ENCODE measurements at places on chromosomes 7 and 10. TPM values are rescaled to one million over a fixed set of nuclear protein-coding genes. Genes with fewer than 3 reads are reported as not detected.

DNA sequence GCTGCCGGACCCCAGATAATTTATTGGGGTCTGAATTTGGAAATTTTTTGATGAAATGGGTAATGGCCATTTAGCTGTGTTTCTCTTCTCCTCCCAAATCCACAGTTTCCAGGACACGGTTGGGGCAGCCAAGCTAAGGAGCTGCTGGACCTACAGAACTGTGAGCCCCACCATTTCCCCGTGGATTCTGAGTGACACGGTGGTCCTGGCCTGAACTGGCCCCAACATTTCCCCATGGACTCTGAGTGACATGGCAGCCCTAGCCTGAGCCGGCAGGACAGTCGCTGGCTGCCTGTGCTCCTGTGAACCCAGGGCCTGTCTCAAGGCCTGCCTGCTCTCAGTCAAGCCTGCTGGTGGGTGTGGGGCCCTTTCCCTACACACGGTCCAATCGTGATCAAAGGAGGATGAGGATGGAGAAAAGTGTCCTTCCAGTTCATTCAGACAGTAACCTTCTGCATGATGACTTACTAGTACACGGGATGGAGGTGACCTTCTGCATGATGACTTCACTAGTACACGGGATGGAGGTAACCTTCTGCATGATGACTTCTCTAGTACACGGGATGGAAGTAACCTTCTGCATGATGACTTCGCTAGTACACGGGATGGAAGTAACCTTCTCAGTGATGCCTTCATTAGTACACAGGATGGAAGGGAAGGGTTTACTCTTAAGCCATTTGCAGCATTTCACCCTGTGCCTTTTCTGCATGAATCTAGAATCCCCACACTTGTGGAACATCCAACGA is 359.9 kb downstream of the GLRX3 start:
- DNase-seq = no peak

DNA sequence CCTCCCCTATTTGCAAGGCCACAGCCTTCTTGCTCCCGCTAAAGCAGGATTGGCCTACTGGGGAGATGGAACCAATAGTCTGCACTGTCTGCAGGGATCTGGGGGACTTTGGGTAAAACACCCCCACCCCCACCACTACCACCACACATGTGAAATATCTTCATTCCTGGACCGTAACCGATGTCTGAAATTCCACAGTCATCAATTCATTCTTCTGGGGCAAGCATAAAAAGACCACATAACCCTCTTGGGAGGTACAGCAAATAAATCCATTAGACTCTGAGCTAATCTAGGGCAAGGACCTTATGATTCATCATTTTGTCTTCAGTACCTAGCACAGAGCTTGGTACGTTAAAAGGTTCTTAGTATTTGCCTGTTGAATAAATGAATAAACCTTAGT is 307.8 kb downstream of the GPAM start:
- no peak for DNase-seq

- DNase-seq = no peak
Observed at GRCh38 chr7:158827411-158828132, 1.7 kb downstream of the ESYT2 start.

DNA sequence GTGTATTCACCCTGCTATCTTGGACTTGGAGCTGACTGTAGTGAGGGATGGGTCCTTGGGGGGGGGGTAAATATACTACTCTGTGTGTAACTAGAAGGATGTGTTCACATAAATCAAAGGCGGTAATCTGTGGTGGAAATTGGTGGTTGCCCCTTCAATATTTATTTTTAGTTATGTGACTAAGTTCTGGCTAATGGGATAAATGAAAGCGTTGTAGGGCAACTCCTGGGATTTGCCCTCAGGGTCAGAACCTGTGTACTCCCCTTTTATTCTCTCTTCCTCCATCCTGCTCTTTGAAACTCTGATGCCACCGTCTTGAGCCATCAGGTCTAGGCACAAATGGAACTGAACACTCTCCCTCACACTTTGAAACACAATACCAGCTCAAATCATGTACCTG is 24.3 kb upstream of the ST7 start:
- no peak for DNase-seq

- no peak for DNase-seq
Observed at GRCh38 chr10:59991661-59992060, 85.3 kb upstream of the CCDC6 start.

The EPDR1 gene
- total RNA-seq = 21.3 TPM

The KEL gene
- 0.18 TPM for total RNA-seq

The SLC37A3 gene
- total RNA-seq = 43.6 TPM
